ENCODE measurements at places on chromosomes 5 and 9.

DNA sequence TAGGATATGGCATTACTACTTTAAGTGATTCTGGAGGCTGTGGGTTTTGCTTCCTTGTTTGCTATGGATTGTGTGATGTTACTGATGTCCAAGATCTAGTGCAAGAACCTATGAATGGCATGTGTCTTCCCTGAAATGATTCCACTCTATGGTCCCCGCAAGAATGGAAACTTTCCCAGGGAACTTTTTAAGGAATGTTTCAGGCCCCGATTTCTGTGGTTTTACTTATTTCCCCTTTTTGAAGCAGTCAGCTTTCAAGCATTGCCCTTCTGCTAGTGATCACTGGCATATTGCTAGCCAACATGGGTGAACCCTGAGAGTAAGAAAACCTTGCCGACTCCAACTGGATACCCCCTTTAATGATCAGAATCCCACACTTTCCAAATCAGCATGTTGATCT is 26.6 kb upstream of the CD180 start:
- no peak for DNase-seq

- no peak for DNase-seq
These were observed 85.4 kb downstream of the RXRA start for GRCh38 chr9:134411440-134412297.

DNA sequence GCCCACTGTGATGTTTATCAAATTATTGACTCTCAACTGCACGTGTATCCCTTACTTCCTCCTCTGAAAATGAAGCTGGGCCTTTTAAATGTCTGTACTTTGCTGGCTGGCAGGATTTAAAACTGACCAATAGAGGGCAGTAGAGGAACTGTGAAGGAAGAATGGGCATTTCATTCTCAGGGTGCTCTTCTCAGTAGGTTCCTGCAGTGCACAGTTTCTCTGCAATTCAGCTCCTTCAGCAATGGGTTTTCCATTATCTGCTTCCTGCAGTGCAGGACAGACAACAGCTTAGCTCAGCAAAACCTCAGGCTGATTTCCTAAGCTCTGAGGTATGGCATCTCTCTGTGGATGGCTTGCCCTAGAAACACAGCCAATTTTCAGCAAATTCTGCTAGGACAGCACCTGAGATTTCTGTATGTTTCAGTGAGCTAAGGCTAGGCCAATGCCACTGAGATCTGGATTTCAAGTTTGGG is 298.4 kb upstream of the PRDM9 start:
- no peak for DNase-seq

DNA sequence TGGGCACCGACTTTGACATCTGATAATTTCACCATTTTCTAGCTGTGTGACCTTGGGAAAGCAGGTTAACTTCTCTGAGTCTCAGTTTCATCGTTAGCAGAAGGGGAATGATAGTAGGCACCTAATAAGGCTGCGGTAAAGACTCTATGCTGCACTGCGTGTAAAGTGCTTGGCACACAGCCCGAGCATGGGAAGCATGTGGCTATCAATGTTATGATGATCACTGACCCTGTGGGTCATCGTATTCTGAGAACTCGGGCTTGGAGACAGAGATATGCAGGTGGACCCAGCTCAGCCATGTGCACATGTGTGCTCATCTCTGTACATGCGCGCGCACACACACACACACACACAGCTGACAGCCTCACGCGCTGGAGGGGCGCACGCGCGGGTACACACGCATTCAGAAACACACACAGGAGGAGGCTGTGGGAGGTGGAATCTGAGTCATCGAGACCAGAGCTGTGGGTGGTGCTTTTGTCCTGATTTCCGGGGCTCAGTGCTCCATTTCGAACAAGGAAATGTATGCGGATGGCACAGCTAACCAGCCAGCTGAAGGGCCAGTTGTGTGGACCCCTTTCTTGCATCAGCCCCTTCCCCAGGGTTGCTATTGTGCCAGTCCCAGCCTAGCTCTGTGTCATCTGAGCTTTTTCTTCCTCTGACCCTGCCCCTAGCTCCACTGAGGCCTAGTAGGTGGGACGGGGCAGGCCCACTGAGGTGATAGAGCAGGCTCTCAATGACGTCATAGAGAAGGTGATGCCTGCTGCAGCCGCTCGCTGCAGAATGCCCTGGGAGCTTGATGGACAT is 11.1 kb upstream of the ARAP3 start:
- no peak for DNase-seq

DNA sequence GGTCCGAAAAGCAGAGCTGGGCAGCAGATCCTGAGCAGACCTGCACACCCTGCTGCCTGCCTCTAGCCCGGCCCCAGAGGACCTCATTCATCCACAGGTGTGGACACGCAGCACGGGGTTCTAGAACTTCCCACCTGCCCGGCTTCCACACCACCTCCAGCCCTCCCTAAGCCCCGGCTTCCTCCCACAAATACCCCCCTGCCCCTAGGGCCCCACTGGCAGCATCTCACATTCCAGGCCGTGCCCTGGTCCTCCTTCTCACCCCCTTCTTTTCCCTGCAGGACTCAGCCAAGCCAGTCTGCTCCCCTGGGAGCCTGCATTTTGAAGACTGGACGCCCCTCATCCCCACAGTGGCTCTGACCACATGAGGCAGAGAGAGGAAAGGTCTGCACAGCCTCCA is 138.9 kb downstream of the ADAMTS2 start:
- DNase-seq = no peak

DNA sequence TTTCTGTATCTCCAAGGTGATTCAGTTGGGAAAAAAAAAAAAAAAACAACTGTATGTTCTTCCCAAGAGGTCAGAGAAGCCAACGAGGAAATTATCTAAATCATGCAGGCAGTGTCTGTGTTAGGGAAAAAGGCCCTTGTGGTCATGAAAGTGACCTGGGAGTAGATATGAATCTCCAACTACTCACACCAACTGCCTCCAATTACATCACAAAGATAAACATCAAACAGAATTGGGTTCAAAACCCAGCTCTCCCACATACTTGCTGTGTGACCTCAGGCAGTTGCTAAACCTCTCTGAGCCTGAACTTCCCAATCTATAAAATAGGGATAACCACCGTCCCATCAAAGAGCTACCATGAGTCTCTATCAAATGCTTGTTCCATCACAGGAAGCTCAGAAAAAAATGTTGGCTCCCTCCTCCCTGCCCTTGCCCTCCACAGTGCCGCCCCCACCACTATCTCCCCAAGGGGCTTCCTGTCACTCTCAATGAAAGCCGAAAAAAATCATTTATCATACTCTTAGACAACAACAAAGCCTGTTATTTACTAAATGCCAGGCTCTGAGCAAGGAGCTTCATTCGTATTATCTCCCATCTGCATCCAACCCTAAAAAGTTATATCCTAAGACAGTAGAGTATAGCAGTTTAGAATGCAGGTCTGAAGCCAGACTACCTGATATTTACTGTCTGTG is 42.9 kb downstream of the CDK5RAP2 start:
- DNase-seq = no peak

DNA sequence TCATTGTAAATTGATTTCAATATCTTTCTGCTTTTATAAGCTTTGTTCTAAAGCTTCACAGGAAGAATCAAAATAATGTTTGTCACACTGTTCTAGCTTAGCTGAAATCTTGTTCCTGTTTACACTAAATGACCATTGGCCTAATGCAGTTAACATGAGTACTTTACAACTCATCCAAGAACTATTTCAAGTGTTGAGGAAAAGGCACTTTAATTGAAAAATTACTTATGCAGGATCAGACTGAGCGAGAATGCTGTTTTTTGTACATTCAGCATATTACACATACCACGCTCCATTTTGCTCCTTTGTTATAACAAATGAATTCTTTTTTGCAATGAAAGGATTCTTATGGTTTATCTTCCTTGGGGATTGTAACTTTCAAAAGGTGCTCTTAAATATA is 22.4 kb upstream of the SMIM15 start:
- DNase-seq = no peak

DNA sequence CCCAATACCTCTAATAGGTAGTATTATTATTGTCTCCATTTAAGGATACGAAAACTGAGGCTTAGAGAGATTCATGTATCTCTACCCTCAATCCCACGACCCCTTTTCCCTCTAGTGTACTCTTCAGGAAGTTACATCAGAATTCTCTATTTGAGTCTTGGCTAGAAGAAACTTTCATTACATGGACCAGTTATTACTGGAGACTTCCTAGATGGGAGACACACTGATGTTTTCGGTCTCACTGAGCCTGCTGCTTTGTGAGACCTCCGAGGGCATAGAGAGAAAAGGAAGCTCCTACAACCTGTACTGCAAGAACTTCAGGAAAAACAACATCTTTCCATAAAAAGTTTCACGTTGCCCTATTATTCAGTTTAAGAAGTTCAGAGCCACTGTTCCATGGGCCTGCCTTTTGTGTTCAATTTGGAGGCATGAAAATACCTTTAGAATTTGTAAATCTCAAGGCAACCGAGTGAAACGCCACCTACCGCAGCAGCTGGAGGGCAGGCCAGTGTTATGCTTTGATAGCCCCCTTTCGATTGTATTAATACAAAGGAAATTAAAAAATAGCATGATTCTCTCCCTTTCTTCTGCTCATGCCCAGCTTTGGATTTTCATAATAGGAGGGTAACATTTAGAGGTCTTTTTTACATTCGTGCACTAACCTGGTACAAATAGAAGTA is 223.3 kb downstream of the EBF1 start:
- no peak for DNase-seq

DNA sequence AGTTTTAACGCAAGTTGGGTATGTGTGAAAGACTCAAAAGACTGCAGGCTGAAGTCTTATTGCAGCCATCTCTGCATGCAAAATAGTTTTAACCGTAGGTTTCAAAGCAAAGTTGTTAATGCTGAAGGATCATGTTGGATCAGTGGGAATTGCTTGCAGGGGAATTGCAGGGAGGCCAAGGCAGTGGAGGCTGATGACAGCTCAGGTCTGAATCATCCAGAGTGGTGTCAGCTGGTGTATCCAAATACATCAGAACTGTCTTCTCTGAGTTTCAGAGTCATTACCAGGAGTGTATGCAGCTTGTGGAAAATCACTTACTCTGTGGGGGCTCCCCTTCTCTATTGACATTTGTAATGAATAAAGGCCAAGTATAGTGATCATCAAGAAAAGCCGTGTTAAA is 435.7 kb downstream of the SH3GL2 start:
- no peak for DNase-seq

DNA sequence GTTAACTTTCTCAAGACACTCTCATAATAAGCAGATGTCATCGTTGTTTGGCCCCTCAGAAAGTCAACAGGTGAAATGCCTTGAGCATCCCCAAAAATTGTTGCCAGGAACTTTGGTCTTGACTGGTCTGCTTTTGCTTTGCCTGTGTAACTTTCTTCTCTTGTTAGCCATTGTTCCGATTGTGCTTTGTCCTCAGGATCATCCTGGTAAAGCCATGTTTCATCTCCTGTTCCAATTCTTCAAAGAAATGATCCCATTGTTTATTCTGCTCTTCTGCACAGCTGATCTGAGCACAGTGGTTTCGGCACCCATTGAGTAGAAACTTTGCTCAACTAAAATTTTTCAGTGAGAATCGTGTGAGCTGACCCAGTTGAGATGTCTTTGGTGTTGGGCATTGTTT is 8.1 kb upstream of the ZBED3 start:
- DNase-seq = no peak

DNA sequence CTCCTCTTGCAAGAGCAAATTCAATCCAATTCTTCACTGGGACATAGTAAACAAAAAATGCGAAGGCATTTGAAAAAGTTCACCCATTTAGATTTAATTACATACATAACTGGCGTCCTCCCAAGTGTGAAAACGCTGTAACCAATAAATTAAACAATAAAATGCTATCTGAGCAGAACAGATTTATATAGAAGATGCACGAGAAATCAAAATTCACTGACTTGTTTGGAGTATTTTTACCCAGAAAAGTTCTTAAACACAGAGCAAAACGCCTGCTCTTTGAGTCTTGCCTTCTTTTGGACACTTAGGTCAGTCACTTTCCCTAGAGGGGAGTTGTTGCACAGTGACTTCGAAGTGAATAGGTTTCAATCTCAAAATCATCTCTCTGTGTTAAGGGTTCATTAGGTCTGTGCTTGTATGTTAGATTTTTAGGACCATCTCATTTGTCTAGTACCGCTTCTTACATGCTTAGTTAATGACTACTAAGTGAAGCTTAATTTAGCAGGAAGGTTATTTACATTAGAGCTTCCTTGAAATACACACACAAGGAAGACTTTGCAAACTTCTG is 1.9 kb downstream of the ALDH1A1 start:
- no peak for DNase-seq

DNA sequence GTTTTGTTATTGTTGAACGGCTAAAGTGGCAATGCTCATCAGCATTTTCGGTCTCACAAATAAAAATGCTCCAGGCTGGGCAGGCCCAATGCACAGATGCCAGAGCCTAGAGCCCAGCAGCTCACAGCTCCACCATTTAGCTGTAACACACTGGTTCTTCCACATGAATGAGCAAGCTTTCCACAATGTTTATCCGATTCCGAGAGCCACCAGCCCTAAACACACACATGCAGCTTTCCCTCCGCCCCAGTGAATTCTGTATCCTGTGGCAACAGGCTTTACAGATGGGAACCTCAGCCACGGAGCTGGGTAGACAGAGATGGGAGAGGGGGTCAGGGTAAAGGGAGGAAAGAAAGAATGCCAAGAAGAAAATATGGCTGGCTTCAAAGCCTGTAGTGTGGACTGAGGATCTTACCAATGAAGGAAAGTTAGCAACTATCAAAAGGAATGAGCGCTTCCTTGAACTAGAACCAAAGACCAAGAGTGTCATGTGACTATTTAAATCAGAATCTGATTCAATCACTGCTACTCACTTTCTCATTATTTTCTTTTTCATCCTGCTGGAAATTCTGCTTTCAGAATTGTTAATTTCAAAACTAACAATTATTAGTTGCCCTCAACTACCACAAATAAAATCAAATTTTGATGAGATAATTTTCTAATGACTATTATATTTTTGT is 77.1 kb downstream of the MRPS27 start:
- DNase-seq = no peak

- peak; percentile 51 for DNase-seq
These were observed 57.1 kb upstream of the CER1 start for GRCh38 chr9:14779566-14780022.

DNA sequence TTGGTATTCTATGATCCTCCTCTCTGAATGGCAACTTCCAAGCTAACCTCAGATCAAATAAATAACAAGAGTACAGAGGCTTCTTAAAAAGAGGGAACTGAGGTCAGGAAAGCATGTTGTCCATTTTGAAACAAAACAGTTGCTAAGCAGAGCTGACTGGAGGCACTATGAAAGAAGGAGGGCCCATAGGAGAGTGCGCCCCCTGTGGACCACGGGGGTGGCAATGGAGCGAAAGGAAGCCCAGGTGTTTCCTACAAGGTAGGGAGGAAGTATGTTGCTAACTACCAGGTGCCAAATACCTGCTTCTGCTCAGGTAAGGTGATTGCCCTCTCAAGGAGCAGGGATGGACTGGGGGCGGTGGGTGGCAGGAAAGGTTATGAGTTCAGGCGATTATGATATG is 101.8 kb upstream of the MAST4 start:
- DNase-seq = no peak

GRCh38 chr5:115386657-115387056 is 90.2 kb upstream of the CCDC112 start:
- no peak for DNase-seq

GRCh38 chr5:172380301-172380986 is 73.9 kb downstream of the SH3PXD2B start:
- DNase-seq = no peak

GRCh38 chr5:97499605-97500004 is 316.6 kb upstream of the RIOK2 start:
- DNase-seq = no peak

All from cerebellar nuclear complex (tissue), 1 donor.